ENCODE measurements at places on chromosomes 12 and 14.
A peak's percentile ranks its signal among the peaks of the same experiment; 100 is the strongest.

DNA sequence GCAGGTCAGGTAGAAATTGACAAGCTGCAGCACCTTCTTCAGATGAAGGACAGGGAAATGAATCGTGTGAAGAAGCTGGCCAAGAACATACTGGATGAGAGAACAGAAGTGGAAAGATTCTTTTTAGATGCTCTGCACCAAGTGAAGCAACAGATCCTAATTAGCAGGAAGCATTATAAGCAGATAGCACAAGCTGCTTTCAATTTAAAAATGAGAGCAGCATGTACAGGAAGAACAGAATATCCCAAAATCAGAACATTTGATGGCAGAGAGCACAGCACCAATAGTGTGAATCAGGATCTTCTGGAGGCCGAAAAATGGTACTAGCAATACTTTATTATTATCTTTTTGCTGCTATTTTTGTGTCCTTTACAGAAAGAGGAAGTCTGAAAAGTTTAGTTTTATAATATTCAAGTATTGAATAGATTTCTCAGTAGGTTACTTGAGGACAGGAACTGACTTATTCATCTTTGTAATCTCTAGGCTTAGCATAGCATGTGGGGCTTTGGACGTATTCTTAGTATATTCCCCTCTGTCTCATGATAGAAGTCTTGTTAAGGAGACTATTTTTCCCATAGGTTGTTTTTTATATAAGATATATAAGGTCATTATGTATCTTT, 30.8 kb downstream of the BBOF1 start:
- no peak for DNase-seq

GRCh38 chr14:36981832-36982529, 190.4 kb downstream of the SLC25A21 start:
- no peak for DNase-seq

DNA sequence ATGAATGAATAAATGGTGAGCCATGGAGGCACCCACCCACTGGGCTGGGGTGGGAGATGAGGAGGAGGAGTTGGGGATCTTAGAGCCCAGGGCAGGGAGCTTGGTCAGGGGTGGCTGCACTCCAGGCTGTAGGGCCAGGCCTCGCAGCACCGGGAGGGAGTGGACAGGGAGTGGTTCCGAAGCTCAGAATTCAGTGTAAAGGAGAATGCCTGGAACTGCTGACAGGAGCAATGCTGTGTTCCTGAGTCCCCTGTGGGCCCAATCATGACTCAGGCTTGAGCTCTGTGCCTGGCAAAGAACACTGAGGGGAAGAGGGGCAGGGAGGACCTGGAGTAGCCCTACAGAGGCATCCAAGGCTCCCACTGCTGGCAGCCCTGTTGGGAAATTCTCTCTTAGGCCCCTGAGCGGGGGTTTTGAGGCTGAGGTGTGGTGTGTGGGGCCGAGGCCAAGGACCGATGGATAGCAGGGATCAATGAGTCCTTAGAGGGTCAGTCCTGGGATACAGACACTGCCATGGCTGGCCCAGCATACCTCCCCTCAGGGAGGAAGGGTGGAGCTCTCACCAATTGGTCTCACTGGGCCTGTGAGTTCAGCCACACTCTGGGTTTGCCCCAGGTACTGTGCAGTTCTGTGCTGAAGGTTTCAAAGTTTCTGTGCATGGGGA, 9.5 kb upstream of the RABGGTA start:
- DNase-seq, result no peak

DNA sequence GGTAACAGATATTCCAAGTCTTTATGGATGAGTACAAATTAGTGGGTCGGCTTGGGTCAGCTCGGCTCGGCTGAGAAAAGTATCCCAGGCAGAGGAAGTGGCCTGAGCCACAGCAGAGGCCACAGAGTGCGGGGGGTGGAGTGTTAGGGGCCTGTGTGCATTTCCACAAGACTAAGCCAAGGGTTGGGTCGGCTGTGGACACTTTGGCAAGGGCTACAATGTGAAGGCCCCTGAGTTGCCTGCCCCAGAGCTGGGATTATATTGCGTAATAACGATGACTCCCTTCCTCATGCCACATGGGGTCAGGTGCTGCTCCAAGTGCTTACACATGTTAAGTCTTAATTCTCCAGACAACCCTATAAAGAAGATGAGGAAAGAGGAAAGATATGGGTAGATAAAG, 11.4 kb downstream of the EVL start:
- DNase-seq, result peak; percentile 65

DNA sequence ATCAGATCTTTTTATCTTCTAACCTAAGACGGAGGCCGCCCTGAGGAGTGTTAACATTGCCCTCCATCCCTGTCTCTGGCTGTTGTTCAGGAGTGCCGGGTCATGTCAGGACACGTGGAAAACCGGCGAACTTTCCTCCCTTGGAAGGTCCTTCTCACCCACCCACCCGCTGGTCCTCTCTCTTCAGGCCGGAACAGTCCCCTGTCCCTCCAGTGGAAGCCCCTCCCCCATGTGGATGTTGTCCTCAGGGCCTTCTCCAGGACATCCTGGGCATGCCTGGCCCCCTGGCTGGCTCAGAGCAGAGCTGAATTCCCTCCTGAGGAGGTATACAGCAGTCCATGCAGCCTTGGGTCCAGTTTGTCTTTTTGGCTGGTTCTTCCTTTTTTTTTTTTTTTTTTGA, 20.3 kb upstream of the ITPK1 start:
- no peak for DNase-seq

All from fibroblast of the conjunctiva (primary cell).